NCI-H1105 treated with DMSO at 0.1 percent for 48 hours (cell line): ENCODE measurements at places on chromosomes 11 and 22.

GRCh38 chr11:13695886-13696285, 27.4 kb downstream of the FAR1 start:
- DNase-seq, result no peak

DNA sequence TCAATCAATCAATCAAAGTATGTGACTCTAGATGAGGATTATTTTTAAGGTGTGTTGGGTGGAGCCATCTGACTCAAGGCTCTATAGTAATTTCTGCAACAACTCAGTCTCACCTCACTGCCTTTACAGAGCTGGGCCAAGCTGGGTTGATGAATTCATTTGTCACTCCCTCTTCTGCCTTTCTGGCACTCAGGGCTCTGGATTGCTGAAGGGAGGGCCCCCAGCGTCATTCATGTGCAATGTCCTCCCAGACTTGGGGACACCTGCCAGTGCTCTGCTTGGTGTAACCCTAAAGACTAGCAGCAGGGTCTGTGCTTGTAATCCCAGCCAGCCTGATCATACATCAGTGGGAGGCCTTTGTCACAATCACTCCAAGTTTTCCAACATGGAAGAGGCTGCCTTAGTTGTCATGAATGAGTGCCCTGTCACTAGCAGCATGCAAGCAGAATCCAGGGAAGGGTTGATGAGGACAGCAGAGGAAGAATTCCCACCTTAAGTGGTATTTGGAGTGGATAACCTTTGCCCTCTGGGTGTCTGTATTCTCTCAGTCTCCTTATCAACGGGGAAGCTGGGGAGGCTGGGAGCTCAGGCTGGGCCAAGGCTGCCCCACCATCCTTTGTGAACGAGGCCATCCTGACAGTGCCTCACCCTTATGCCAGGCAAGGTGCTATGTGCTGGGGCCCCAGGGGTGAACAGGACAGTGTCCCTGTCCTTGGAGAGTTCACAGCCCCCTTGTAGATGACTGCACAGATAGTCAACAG, 2.0 kb upstream of the TP53I11 start:
- no peak for DNase-seq

GRCh38 chr11:108713076-108713790, 48.4 kb downstream of the DDX10 start:
- no peak for DNase-seq

DNA sequence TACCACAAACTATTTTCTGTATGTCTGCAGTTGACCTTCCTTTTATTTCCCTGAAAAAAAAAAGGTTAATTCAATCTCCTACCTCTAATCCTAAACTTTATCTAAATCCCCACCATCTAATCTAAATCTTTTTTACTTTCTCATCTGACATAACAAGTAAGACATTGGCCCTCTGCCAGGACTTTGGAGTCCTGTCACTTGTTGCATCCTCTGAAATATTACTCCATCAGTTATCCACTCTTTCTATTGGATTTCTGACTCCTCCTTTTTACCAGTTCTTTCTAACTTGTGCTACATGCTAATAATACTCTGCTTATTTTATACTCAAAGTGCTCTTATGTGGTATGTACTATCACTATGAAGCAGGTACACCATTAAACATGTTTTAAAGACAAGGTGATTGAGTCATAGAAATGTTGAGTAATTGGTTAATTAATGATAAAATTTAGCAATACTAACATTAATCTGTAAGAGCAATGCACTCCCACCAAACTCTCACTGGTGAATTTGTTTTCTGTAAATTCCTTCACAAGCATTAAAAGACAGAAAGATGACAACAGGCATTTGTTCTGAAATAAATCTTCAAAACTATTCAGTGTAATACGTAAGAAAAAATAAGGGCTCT, 914.2 kb upstream of the RAG2 start:
- no peak for DNase-seq

DNA sequence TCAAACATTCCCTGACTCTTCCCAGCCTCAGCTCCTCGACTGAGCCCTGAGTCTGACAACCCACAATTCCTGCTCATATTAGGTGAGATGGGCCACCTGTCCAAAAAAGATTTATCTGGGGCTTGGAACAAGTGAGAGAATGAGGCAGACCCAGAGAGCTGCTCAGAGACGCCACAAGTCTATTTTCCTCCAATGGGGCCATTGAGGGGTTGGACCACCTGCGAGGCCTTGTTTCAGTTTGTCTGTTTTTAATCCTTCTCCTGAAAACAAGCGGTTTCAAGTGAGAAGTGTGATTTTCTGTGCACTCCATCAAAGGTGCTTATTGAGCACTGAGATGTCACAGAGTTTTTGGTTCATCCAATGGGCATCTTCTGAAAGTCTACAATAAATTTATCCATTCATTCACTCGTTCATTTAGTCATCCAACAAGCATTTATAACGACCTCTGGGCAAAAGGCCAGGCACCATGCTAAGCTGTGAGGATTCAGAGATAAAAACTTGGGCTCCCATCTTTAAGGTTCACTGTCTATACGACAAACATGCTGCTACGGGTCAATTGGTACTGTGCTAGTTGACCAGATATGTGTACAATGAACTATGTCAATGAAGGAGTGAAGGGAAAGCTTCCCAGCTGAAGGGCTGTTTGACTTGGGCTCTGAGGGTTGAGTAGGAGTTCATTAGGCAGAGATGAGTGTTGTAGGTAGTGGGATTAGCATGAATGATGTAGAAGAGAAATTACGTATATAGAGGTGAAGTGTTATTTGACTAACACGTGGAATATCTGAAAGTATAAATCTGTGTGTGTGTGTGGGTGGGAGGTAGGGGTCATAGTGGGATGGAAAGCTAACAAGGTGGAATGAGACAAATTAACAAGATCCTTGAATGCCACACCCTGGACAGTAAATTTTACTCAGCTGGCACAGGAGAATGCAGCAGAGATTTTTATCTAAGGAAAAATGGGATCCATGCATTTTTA, 168.9 kb downstream of the MIAT start:
- no peak for DNase-seq

DNA sequence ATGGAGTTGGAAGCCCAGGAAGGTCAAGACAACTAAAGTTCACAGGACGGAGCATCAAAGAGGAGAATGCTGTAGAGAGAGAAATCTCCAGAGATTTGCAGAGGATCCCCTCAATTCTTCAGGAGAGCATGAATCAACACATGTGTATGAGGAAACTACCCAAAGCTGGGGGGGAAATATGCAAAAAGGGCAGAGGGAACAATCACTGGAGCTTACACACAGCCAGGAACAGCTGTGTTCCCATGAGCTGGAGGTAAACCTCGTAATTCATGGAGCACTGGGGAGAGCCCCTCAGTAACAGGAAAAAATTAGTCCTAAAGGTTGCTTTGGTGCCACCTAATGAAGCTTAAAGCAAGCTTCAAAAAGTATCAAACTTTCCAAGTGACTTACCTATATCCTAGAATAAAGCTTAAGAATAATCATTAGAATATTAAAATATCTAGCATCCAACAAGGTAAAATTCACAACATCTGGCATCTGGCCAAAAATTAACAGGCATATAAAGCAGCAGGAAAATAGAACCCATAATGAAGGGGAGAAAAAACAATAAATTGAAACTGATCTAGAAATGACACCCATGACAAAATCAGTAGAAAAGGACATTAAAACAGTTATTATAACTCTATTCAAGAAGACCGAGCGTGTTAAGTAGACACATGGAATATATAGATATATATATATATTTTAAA, 134.2 kb downstream of the STK33 start:
- DNase-seq, result no peak

GRCh38 chr11:11425806-11426205, 72.8 kb upstream of the CSNK2A3 start:
- DNase-seq, result no peak

GRCh38 chr11:118046051-118046963, 30.6 kb upstream of the TMPRSS4 start:
- peak; percentile 70 for DNase-seq

GRCh38 chr11:44973632-44974401, 23.1 kb upstream of the TP53I11 start:
- no peak for DNase-seq

- DNase-seq, result no peak
These were observed 413.9 kb downstream of the TENM4 start for GRCh38 chr11:79026803-79027445.

GRCh38 chr22:42617155-42617983, 2.7 kb upstream of the POLDIP3 start:
- no peak for DNase-seq

GRCh38 chr11:76772100-76772782, 10.9 kb upstream of the TSKU start:
- DNase-seq, result no peak

DNA sequence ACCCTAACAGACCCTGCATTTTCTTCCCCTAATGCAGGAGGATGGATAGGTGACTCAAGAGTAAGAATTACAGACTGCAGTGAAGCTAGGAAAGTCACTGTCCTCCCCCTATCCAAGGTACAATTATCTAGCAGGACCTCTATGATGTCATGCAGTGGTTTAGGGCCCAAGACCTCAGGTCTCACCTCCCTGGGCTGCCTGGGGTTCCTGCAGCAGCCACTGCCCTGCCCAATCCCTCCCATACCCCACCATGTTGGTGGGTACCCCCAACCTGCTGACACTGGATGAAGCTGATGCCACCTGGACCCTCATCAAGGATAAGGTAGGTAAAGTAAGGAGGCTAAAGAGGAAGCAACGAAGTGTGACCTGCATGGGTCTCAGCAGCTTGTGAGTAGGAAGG, at the start of gene C11orf42:
TSS of gene C11orf42 (plus strand) at position 192 of the 400 bp plus-strand sequence. CDS start at position 251, 59 bp downstream.
- no peak for DNase-seq

GRCh38 chr11:93194673-93195291, 3.0 kb downstream of the SLC36A4 start:
- DNase-seq, result no peak

- DNase-seq, result no peak
These were observed 48.9 kb upstream of the ARHGAP20 start for GRCh38 chr11:110761131-110761530.

DNA sequence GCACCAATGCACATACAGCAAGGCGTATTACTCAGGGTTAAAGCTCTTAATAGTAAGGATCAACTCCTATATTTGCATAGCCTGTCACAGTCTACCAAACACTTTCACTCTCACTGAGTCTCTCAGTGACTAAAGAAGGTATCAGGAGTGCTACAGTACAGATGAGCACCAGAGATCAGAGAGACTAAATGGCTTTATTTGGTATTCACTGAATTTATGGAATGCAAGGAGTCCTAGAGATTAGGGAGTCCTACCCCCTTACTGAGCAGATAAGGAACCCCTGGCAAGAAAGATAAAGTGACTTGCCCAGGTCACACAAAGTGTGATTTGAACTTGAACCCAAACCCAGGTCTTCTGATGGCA, 396.4 kb upstream of the CCDC90B start:
- DNase-seq, result no peak

DNA sequence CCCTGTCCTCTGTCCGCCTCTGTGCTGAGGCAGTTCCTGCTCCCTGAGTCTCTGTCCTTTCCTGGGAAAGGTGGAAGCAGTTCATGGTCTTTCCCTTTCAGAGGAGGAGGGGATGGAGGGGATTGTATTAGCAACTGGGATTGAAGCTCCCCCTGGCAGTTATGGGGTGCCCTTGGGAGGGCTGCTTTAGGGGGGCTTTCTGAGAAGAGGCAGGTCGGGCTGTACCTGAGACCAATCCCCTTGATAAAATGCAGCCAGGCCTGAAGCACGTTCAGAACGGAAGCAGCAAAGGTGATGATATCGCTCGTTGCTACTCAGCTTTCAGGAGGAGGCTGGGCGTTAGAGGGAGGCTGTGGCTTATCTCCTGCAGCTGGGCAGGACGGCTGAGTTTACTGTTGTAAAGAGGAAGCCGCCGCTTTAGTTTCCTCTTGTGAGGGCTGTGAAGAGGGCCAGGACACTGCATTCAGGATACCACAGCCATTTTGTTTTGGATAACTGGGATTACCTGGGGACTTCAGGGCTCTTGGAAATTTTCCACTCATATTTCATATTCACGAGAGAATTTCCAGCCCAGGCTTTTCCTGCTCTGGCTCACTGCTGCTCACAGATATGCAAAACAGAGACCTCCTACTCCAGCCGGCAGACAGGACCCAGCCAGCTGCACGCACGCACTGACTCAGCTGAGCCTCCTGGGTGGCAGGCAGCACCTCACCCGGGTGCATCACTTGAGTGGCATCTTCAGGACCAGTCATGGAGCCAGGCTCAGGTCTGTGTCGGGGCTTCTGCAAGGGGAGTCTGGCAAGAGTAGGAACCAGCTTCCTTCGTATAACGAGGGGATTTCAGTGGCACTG, 798 bp downstream of the AMPD3 start:
- peak; percentile 73 for DNase-seq

DNA sequence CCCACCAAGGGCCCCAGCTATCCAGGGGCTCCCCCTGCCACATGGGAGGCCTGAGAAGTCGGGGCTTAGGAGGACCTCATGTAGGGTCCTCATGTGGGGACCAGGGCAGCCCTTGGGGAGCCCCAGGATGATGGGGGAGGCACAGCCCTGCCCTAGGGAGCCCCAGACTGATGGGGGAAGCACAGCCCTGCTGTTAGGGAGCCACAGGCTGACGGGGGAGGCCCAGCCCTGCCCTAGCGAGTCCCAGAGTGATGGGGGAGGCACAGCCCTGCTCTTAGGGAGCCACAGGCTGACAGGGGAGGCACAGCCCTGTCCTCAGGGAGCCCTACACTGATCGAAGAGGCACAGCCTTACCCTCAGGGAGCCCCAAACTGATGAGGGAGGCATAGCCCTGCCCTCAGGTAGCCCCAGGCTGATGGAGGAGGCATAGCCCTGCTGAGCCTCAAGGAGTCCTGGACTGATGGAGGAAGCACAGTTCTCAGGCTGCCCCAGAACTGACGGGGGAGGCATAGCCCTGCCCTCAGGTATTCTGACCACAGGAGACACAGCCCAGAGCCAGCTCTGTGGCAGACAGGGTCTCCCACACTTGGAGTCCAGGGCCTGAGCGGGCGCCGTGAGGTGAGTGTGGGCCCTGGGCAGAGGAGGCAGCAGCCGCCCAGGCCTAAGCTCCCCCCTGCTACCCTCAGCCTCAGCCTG, 10.8 kb downstream of the PRR33 start:
- DNase-seq, result no peak

DNA sequence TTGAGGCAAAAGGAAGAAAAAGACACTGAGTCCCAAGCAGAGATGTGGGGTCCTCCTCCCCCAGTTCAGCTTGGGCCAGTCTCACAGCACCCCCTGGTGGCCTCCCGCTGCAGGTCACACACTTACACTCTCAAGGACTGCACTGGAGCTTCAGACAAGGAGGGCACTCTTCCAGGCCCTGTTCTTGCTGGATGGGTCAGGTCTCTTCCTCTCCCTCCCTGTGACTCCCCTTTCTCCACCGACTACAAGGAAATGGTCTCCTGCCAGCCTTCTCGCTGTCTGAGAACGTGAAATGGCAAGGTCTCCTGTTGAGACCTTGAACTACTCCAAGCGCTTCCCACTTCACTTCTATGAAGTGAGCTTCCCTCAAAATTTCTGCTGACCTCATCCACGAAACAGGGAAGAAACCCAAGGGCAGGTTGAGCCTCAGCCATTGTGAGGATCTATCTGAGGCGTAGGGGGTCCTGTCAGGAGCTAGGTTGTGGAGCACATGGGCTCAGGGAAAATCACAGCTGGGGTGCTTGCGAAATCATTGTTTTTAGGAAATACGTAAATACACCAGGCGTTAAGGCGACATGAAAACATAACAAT, 11.2 kb upstream of the IGLL1 start:
- peak; percentile 12 for DNase-seq
